CD4-positive, alpha-beta T cell treated with Interleukin-17A for 4 hours (primary cell): ENCODE measurements at places on chromosomes 12 and 14.

DNA sequence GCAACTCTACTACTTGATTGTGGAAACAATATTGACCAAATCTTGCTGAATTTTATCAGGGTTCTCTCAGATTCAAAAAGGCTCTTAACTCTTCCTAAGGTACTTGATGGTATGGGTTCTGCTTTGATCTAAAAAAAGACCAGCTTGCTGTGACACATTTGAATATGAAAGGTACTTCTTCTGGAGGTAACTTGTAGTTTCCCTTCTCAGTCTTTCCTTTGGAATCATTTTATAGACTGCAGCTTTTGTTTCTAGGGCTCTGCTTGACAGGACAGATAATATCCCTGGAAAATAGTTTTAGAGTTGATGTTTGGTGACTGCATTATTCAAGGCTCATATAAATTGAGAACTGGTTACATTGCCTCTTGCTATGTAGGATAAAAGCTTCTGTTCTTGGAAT lies 251.9 kb downstream of the FUT8 start:
- DNase-seq, result no peak

DNA sequence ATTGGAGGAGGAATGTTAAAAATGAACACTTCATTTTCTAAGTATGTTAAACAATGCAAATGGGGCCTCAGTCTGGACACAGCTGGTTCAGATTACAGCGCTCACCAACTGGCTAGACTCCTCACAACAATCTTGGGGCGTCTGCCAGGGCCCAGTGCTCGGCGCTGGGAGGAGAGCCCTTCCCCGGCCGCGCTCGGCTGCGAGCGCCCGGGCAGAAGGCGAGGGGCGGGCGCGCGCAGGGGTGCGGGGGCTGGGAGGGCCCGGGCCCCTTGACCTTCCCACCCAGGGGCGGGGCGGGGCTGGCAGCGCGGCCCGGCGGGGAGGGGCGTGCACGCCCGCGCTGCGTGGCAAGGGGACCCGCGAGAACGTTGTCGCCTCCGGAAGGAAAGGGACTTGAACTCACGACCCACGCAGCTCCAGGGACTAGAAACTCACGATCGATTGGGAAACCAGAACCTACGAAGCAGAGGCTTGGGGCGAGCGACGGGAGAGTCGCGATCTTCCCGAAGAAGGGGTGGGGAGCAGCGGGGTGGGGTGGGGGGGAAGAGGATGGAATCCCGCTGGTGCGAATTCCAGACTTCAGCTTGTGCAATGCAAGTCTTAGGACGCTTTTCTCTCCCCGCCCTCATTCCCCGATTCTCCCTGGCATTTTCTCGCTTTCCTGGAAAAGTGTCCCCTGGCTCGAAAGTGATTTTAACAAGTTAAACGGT lies at the start of gene FBLN5:
Gene FBLN5 (minus strand): TSS at position 220 of the 710 bp plus-strand sequence. CDS start 465 bp downstream, outside the sequence.
- DNase-seq, result peak; percentile 58

DNA sequence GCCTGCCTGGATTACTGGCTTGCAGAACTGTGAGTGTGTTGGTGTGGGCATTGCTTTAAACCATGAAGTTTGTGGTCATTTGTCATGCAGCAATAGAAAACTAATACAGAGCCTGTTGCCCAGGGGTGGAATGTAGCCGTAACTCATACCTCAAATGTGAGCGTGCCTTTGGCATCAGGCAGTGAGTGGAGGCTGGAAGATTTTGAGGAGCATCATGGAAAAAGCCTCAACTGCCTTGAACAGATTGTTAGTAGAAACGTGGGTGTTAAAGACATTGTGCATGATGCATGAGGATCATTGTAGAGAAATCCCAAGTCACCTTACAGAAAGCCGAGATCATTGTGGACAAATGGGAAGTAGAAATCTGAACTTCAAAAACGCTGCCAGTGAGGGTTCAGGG lies 580.5 kb downstream of the AACS start:
- DNase-seq, result no peak

DNA sequence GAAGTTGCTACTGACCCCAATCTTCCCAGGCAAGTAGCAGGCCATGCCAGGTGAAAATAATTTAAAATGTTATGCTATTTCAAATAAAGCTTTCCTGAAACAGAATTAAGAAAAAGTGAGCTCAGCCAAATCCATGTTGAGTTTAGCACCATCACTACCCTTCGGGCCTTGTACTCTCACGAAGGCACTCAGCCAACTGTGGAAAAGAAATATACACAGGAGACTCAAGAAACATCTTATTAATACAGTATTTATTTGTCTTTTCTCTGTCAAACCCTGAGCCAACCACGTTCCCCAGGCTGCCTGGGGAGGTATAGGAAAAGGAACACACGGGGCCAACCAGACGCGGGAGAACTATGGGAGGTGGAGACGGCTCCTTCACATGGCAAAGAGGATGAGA lies 10.9 kb downstream of the ATP5MC2 start:
- DNase-seq, result no peak

DNA sequence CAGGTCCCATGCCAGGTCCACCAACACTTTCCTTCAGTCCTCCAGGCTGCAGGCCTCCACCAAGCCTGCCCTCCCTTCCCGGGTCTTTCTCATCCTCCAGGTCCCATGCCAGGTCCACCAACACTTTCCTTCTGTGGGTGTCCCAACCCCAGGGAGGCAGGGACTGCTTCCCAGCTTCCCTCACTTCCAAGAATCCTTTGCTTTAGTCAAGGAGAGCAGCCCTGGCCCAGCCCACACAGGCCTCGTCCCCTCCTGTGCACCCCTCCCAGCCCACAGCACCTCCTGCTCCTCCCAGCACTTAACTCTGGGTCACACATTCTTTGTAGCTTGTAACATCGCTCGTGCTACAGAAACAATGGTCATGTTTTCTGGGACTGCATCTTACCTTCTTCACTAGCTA lies 72.9 kb downstream of the TESC start:
- DNase-seq, result no peak

DNA sequence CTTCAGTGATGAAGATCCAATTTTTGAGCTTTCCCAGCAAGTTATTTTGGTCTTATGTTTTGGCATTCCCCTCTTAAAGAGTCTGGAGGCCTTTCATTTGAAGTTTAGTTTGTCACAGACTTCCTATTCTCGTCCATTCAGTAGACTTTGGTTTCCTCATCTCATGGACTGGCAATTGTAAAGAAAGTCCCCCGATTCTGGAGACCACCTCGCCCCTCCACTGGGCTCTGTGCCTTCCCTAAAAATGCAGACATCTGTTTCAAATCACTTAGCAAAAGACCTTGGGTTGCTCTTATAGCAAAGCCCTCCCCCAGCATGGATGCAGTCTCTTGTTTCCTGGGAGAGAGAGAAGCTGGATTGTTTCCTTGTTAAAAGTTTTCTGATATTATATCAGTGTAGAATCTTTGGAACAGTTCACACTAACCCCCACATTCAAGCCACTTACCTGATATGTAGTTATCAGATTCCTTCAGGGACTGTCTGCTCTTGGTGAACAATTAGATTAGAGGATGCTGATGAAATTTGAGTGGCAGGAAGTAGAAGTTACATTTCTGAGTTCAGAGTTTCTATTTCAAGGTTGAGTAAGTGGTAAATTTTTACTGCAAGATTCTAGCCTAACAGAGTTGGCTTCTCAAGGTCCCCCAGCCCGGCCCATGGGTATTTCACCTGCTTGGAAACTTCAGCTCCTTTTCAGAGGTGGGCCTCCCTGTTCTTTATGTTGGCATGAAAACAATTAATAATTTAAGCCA lies 56.3 kb downstream of the PLXNC1 start:
- no peak for DNase-seq

DNA sequence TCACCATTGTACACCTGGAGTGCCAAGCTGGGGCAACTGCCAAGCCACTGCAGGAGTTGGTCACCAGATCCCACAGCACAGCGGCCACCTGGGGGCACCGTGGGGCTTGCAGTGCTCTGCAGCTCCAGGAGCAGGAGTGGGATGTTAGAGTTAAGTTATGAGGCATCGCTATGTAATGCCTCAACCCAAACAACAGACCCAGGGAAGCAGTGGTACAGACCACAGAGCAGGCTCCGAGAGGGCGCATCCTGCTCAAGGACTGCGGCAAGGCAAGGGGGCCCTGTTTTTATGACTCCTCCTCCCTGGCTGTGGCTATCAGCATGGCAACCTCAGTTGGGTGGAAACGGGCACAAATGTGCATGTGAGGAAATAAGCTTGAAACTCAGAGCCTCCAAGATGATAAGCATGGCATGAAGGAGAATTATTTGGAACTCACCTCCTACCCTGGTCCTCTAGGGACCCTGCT lies 63.1 kb downstream of the ARL6IP4 start:
- peak; percentile 84 for DNase-seq

DNA sequence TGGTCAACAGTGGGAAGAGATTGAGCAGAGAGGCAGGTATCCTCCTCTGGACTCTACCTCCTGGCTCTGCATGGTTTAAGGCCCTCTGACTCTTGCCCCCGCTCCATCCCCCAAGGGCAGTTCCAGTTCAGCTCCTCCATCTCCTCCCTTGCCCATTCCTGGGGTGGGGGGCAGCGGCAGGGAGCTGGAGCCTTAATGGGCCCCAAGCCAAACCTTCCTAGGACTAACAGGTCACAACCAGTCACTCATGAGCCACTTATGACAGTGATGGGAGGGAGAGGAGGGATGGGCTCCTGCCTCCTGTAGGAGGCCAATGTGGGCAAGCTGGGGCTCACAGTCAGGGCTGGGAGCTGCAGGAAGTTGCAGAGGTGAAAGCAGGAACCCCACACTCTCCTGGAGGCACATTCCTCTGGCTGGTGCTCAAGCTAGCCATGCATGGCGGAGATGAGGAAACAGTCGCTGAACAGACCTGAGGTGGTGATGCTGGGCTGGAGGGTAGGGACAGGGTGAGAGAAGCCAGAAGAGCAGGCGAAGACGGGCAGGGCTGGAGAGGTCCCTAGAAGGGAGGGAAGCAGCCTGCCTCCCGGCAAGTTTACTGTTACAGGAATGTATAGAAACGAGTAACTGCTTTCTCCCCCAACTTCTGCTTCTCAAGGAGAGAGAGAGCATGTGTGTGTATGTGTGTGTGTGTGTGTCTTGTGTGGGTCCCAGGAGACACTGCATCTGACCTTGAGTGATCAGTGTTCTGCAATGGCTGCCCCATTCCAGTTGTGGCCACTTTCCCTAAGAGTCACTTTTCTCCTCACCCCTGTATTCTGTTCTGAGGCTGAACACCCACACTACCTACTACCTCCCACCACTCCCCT lies 5.0 kb upstream of the RAPGEF3 start:
- DNase-seq, result no peak

- DNase-seq, result no peak
Observed at GRCh38 chr14:38420048-38420447, 164.2 kb upstream of the CLEC14A start.

- no peak for DNase-seq
Observed at GRCh38 chr12:113929312-113929989, 36.7 kb downstream of the RBM19 start.

DNA sequence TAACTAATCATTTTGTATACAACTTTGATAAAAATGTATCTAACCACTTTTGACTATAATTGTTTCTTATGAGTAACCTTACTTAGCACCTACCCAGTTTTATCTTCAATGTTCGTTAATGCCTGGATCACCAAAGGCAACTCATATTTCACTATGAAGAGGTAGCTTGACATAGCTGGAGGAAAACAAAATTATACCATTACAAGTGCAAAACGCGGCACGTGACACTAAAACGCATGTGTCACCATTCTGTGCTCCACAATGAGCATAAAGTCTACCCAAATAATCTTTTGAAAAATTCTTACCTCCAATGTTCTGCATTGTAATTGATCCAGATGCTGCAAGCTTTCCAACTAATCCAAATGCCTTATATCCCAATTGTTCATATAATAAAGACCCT lies 5.8 kb downstream of the SLC38A2 start:
- DNase-seq, result no peak

DNA sequence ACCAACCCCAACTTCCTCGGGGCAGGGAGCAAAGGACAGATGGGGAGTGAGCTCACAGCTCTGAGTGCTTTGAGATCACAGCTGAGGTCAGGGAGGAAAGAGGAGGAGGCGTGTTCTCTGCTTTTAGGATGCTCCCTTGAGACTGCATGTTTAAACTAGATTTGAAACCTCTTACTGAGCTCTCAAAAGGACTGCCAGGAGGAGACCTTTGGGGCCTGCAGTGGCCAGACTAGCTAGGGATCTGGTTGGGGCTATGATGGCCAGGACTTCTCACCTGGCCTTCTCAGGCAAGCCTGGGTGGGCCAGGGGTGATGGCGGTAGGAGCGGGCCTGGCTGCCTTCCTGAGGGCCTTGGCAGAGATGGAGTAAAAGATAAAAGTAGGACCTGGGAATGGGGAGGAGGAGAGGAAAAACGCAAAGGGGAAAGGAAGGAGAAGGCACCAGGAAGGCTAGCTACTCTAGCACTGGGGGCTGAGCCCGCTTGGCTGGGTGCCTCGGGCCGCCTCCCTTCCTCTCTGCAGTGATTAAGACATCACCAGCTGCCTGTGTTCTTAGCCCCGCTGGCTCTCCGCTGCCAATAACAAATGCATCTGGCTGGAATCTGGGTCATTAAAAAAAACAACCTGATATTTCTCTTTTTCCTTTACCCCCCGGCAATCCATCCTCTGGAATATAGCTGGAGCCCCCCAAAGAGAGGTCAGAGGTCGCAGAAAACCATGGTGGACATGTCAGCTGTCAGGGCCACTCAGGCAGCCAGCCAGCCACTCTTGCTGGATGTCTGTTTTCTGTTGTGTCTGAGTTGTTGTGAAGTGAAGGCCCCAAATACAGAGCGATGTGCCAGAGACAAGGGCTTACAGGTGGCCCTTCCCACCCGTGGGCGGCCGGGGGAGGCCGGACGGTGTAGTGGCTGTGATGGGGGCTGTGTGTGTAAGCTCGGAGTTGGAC lies 141.3 kb downstream of the TSPAN9 start:
- DNase-seq, result no peak

DNA sequence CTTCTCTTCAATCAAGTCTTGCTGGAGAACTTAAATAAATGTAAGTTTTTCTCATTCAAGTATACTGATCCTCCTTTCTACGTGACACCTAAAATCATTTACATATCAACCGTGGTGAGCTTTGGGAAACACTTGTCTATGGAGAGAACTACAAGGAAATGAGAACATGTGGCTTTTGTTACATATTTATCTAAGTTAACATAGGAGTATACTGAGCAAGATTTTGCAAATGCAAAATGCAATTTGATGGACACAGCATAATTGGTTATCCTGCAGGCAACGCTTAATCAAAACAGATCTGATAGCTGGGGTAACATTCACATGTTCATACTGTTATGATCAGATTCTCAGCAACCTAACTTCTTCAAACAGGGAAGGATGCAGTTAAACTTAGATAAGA lies 376.3 kb downstream of the TMEM132D start:
- DNase-seq, result no peak

- DNase-seq, result no peak
Observed at GRCh38 chr14:67727361-67727760, 25.7 kb downstream of the RDH12 start.

- DNase-seq, result peak; percentile 12
Observed at GRCh38 chr12:95805864-95806671, 15.5 kb upstream of the NTN4 start.

DNA sequence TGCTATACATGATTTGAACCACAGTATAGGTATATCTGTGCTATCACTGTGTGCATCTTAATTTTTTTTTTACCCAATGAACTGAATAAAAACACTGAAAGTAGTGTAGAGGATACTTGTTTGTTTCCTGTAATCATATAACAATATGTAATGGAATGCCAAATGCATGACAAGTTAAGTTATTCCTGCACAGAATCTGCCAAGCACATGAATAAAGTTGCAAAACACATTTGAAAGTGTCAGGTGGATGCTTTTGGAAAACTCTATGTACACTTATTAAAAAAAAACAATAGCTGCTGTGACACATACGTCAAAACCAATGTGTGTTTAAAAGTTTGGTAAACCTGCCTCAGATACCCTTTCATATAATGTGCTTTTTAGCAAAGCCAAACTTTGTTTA lies 1638.1 kb upstream of the SEL1L start:
- no peak for DNase-seq
